ENCODE measurements at places on chromosomes 2 and 18.

- no peak for DNase-seq
Observed at GRCh38 chr2:160471950-160472349, 21.7 kb downstream of the RBMS1 start.

- DNase-seq: peak; percentile 75
Observed at GRCh38 chr2:121330921-121331320, 45.9 kb upstream of the TFCP2L1 start.

DNA sequence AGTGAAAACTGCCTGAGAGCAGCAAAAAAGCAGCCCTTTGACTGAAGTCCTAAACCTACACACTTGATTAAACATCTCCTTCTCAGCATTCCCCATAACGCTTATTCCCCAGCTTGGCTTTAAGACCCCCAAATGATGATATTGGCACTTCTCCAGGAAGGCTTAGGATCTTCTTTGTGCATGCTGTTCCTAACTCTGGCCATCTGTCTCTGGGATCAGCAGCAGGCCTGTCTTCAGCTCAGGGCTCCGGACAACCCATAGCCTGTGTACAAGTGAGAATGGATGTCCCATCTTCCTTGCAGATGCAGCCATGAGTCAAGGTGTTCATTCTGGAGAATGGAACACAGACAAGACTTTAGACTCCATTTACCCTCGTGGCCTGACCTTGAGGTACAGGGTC, 81.6 kb upstream of the TMEM17 start:
- DNase-seq: no peak

DNA sequence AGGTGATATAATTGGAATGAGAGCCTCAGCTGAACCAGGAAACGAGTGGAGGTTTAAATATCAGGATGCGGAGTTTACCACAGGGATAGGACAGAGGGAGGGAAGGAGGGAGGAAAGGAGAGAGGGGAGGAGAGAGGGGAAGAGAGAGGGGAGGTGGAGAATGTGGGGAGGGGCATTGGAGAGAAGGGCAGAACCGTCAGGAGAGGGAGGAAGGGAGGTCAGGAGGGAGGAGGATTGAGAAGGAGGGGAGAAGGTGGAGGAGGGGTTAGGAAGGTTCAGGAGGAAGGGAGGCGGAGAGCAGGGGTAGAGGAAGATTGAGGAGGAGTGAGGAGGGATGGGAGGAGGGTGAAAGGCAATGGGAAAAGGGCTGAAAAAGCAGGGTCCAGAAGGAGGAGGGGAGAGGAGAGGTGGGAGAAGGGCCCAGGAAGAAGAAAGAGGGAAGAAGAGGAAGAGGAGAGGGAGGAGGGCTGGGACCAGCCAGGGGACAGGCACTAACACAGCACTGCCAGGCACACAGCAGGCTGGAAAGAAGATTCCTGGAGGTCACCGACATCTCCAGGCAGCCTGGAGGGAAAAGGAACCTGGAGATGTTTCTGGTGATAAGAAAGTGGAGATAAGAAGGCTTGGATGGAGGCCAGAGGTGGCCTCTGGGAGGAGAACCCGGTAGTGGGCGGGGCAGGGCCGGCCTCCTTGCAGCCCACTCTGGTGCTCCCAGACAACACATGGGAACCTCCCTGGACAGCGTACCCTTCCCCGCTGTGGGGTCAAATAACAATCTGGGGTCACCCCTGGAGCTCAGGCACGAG, 176.7 kb upstream of the SMAD2 start:
- no peak for DNase-seq

DNA sequence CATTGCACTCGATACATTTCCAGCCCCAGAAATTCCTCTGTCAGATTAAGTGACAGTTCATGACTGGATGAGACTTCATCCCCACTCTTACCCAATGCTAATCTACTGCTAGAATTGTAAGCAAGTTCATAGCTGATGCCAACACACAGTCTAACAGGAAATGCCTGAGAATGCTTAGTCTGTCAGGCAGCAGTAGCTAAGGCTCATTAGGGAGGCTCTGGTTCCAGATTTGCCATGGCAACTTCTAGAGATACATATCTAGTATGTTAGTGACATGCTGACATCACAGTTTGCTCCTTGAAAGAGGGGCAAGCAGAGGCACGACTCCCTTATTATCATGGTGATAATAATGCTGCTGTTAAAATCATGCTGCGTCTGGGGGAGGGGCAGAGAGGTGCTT, 198.4 kb downstream of the RBM43 start:
- DNase-seq: no peak

GRCh38 chr2:208627916-208628315, 221.3 kb downstream of the PTH2R start:
- DNase-seq: no peak

GRCh38 chr2:64946769-64947247, 42.4 kb upstream of the SLC1A4 start:
- no peak for DNase-seq

GRCh38 chr2:25867396-25868003, 10.8 kb downstream of the ASXL2 start:
- DNase-seq: no peak

DNA sequence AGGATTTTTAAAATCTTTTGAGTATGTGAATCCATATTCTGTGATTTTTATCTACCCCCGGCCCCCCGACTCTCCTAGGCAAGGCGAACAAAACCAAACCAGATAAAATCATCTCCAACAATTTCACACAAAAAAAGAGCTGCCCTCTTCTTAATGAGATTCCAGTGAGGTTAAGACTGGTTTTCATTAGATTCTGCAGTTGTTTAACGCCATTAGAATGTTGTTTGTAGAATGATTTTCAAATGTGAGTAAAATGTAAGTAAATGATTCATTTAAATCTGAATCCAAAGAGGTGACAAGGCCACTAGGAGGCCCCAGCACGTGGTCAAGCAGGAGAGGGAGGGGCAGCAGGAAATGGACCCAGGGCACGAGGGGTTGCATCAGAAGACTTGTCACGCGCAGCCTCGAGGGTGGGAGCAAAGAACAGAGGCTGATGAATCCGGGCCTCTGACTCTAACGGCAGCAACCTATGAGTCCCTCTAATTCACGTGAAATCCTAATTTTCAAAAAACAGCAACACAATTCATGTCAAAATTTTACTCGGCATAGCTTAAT, 24.3 kb upstream of the KLHL29 start:
- no peak for DNase-seq

DNA sequence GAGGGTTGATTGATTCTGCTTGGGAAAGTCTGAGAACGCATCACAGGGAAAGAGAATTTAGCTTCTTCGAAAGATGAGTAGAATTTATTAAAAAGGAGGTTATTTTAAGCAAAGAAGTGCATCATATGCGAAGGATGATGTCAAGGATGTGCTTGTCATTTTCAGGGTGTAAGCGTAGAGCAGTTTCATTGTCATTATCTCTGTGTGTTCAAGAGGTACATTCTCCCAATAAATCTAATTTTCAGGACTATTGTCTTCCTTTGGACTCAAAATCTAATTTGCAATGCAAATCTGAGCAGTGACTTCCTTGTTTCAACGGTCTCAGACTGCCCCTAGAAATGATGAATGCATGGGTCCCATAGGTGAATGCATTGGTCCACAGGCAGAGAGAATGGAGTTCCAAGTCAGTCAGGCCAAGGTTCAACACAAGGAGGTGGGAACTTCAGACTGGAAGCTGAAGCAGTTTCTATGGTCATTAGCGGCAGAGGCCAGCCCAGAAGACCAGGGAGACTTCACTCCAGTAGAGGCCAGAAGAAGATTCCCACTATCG, 99.8 kb downstream of the CDC42EP3 start:
- no peak for DNase-seq

GRCh38 chr2:160920791-160921303, 239.4 kb upstream of the TANK start:
- DNase-seq: no peak

GRCh38 chr2:85215448-85216401, 82.5 kb downstream of the TCF7L1 start:
- DNase-seq: peak; percentile 88

DNA sequence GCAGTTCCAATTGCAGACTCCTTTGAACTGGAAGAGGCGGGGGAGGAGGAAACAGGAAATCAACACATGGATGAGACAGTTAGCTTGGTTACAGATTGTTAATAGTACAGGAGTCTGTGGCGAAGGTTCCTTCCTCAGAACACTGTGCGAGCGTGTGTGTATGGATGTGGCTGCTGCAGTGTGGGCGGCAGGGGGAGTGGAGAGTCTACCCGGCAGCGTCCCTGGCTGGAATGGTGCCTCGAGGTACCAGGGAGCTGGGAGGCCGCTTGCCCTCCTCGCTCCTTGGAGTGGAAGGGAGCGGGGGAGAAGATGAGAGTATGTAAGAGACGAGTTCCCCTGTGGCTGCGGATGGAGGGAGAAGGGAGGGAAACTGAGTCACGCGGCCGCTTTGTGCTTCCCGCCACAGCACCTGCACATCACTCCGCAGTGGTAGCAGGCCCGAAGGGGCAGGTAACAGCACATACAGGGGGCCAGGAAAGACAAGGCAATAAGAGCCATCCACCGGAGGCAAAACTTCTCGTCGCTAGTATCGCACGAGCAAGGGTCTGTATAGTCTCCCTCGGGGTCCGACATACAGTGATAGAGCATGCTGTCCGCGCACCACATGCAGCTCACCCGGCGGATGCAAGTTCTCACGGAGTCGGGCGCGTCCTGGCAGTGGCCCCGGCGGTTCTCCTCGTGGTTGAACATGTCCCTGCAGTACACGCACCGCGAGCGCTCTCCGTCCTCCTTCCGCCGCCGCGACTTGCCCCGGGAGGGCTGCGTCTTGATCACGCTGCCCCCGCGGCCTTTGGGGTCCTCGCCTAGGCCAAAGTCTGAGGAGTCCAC, 85.7 kb downstream of the ACTR2 start:
- DNase-seq: no peak

- no peak for DNase-seq
Observed at GRCh38 chr2:151673016-151673415, 61.3 kb downstream of the NEB start.

- no peak for DNase-seq
Observed at GRCh38 chr2:40803900-40804299, 352.0 kb upstream of the SLC8A1 start.

GRCh38 chr18:46302528-46303485, 198.6 kb downstream of the HAUS1 start:
- DNase-seq: no peak

DNA sequence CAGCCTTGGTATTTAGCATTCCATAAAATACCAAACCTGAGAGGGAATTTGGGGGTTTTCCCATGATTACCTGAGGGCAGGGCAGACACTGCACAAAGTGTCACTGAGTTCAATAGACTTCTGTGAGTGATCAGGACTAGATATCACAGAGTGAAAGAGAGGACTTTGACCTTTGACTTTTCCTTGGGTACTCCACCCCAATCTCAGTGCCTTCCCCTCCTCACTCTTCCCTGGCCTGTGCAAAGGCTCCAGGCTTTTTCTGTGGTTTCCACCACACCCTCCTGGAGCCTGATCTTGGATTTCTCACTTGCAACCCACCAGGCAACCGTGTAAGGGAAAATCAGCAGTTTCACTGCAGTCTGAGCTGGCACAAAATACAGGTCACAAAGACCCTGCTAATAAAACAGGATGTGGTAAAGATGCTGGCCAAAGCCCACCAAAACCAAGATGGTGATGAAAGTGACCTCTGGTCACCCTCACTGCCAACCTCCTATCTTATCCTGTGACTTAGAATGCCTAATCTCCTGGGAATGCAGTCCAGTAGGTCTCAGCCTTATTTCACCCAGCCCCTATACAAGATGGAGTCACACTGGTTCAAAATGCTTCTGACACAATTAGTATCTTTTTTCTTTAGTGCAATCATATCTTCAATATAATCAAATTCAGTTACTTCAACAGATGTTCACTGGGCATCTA, 64.0 kb downstream of the BOD1L2 start:
- no peak for DNase-seq

DNA sequence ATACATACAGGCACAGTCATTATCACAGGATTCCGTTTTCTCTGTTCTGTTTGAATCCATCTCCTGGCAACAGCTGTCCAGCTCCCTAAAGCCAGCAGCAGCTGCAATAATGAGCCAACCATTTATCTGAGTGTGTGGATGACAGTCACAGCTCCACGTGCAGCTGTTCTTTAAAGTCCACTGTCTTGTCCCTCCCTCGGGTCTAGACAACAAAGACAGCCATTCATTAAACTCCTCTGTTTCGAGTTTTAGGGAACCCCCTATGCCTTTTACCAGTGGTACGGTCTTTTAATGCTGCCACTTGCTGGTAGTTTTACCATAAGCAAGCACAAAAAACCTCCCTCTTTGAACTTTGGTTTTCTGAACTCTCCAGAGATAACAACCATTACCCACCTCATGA, 16.0 kb upstream of the MSGN1 start:
- no peak for DNase-seq

DNA sequence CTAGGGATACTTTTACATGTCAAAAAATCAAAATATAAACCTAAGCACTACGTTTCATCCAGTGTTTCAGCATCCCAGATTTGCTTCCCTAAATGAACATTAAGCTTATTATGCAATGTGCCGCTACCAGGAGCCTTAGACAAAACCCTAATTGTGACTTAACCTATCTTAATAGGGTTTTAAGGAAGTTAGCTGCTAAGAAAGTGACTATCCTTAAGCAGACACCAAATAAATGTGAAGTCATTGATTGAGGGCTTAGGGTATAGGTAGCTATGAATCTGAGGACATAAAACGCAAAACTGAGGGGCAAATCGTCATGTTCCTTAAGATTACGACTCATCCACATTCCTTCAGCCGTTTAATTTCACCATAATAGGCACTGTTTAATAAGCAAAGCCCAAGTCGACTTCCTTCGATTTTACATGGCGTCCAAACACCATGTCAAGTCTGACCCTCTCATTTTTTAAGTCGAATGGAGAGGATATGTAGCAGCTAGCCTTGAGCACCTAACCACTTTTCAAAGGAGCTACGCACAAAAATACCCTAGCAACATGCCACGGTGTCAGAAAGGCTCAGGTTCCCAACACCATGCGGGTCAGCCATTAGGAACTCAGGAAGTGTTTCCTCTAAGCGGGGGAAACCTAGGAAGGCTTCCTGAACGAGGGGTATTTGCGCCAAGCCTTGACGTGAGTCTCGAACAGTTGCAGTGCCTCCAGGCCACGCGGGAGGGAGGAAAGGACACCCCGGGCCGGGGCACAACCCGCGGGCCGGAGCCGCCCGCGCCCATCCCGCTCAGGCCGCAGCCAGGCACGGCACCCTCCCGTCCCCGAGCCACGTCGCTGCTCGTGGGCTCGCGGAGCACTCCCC, 1.0 kb downstream of the HDLBP start:
- no peak for DNase-seq

GRCh38 chr18:2903006-2903405, 56.2 kb downstream of the EMILIN2 start:
- DNase-seq: no peak

DNA sequence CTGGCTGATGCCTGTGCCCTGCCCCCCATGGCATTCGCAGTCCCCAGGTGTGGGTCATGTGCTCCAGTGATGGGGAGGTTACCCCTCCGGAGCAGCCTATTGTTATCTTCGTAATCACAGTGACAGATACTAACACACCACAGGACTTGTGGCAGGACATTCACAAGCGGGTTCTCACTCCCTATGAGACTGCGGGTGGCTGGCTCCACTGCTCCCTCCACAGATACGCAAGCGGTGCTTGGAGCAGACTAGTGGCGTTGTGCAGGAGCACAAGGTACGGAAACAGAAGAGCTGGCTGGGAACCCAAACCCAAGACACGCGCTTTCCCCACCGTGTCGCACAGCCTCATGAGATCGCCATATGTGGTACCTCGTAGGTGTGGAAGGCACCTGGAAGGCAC, 52.2 kb downstream of the ACKR3 start:
- DNase-seq: no peak

GRCh38 chr2:46775722-46776121, 139.9 kb downstream of the MCFD2 start:
- no peak for DNase-seq

GRCh38 chr2:9336241-9336575, 87.1 kb downstream of the ITGB1BP1 start:
- no peak for DNase-seq

Measured in osteocyte (in vitro differentiated cells).